ENCODE measurements at places on chromosomes 7 and 10. TPM values are rescaled to one million over a fixed set of nuclear protein-coding genes. Genes with fewer than 3 reads are reported as not detected.
A peak's percentile ranks its signal among the peaks of the same experiment; 100 is the strongest.

Gene TSPAN15
- 9.4 TPM for total RNA-seq

- no peak overlapping the region for H3K27ac ChIP-seq
- H3K36me3 ChIP-seq: peaks cover 11% of the 10 kb centered on the region
- no peaks in the 10 kb centered on the region for H3K4me1 ChIP-seq
- no peaks in the 10 kb centered on the region for H3K27me3 ChIP-seq
- peak overlapping the region; percentile 82 for H3K4me3 ChIP-seq
- DNase-seq: peak; percentile 3
These were observed 350 bp upstream of the ZNF37A start for GRCh38 chr10:38093816-38094157.

DNA sequence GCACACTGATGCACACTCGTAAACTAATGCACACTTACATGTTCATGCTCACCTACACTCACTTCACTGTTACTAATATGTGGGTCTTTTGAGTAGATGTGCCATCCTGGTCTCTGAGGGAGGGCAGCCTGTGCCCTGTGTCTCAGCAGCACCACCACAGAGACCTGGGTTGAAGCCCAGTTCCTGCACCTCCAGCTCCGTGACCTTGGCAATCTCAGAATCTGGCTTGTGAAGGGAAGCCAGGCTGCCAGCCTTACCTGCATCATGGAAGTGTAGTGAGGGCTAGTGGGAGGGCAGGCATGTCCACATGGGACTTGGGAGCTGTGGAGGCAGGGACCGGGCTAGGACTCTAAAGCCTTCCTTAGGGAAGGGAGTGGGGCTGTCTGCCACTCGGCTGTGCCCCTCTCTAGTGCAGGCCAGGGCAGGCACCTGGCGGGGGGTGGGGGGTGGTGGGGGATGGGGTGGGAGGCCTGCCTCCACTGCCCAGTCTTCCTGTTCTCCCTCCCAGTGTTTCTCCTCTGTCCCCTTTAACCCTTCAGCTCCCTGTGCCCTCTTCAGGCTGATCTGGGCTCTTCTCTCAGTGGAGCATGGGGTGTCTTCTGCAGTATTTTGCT is 8.1 kb downstream of the ADCY1 start:
- H3K27ac ChIP-seq: no peak overlapping the region
- no peak overlapping the region for H3K4me3 ChIP-seq
- no peaks in the 10 kb centered on the region for H3K36me3 ChIP-seq
- H3K4me1 ChIP-seq: no peaks in the 10 kb centered on the region
- no peak for DNase-seq

Gene NPC1L1
- total RNA-seq: 0.07 TPM

GRCh38 chr7:142583446-142583845 is 165.8 kb upstream of the PRSS1 start:
- peaks cover 14% of the 10 kb centered on the region for H3K4me1 ChIP-seq
- DNase-seq: peak; percentile 81
- H3K27ac ChIP-seq: peak overlapping the region; percentile 49

DNA sequence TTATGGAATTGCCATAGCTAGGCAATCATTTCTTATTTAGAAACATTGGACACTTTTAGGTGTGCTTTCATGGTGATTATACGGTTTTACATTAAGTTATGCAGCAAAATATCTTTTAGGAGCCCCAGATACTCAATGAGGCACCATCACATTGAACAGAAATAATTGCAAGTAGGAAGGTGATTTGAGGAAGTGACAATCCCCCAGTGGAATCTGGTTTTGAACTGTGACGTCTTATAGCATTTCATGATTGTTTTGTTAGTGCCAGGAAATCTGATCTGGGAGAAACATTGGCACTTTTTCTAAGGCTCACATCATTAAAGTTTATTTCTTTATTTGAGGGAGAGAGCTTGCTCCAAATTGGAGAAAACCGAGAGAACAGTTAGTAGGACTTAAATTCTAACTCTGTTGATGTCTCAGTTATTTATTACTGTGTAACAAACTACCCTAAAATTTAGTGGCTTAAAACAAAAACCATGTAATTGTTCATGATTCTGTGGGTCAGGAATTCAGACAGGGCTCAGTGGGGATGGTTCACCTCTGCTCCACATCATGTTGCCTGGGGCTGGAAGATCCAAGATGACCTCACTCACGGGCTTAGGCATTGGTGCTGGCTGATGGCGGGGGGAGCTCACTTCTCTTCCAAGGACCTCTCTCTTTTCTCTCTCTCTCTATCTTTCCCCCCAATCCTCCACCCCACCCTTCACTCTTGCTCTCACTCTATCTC is 78.2 kb upstream of the STEAP1B start:
- no peaks in the 10 kb centered on the region for H3K36me3 ChIP-seq
- no peak overlapping the region for H3K4me3 ChIP-seq
- peak; percentile 81 for DNase-seq
- peak overlapping the region; percentile 92 for H3K27ac ChIP-seq
- no peaks in the 10 kb centered on the region for H3K27me3 ChIP-seq

DNA sequence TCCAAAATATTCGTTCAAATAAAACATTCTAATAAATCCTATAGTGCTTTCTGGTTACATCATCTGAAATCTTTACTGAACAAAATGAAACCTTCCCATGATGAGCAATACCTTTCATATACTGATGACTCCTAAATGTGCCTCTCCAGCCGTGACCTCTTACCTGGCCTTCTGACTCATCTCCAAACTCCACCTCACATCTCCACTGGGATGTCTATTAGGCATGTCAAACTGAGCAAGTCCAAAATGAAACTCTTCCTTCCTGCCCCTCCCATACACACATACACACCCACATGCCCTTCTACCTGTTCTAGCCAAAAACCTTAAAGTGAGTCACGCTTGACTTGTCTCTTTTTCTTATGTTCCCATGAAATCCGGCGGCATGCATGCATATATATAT is 22.9 kb downstream of the GSAP start:
- H3K4me3 ChIP-seq: no peak overlapping the region
- no peak overlapping the region for H3K27ac ChIP-seq
- no peaks in the 10 kb centered on the region for H3K36me3 ChIP-seq
- no peaks in the 10 kb centered on the region for H3K27me3 ChIP-seq
- no peak for DNase-seq

GRCh38 chr7:27242555-27243339 is at the start of gene EVX1:
EVX1 (plus strand) TSS chr7:27242802; CDS start chr7:27243031, 229 bp downstream.
- H3K4me1 ChIP-seq: no peaks in the 10 kb centered on the region
- no peak for DNase-seq

- peaks cover 22% of the 10 kb centered on the region for H3K4me1 ChIP-seq
- no peaks in the 10 kb centered on the region for H3K36me3 ChIP-seq
- H3K27me3 ChIP-seq: no peaks in the 10 kb centered on the region
These were observed 1.7 kb downstream of the AEBP1 start for GRCh38 chr7:44105832-44106231.

Gene OR6B1
- total RNA-seq: not detected

Gene CYP26C1
- not detected for total RNA-seq

Gene NUTM2A
- total RNA-seq: 1.2 TPM

DNA sequence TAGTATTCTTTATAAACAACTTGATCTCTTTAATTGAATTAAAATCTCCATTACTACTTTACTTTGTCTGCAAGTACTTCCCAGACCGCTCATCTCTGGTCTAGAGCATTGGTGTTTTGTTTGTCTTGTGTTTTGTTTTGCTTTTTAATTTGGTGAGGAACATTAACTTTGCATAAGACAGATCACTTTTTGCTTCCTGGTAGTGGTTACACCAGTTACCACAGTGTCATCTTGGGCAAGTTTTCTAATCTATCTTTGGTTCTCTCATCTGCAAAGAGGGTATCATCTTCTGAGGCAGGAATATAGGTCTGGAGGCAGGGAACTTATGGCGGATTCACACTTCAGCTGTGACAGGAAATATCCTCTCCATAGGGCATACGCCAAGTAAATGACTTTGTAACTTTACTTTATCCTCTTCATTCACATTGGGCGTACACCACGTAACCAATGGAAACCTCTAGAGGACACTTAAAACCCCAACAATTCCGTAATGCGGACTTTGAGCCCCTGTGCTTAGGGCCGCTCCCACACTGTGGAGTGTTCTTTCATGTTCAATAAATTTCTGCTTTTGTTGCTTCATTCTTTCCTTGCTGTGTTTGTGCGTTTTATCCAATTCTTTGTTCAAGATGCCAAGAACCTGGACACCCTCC is 83.2 kb upstream of the JAZF1 start:
- no peak overlapping the region for H3K27ac ChIP-seq
- H3K4me3 ChIP-seq: no peak overlapping the region
- no peaks in the 10 kb centered on the region for H3K4me1 ChIP-seq
- no peaks in the 10 kb centered on the region for H3K36me3 ChIP-seq
- DNase-seq: no peak

Gene PRRT4
- total RNA-seq: 0.62 TPM

DNA sequence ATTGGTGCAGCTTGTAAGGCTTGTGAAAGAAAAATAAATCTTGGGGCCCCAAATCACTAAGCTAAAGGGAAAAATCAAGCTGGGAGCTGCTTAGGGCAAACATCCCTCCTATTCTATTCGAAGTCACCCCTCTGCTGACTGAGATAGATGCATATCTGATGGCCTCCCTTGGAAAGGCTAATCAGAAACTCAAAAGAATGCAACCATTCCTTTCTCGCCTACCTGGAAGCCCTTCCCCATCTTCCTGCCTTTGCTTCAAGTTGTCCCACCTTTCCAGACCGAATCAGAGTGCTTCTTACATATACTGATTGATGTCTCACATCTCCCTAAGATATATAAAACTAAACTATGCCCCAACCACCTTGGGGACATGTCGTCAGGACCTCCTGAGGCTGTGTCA is 240.3 kb downstream of the SKIDA1 start:
- no peaks in the 10 kb centered on the region for H3K27me3 ChIP-seq
- no peak overlapping the region for H3K4me3 ChIP-seq
- no peak for DNase-seq
- no peaks in the 10 kb centered on the region for H3K36me3 ChIP-seq
- H3K27ac ChIP-seq: no peak overlapping the region

DNA sequence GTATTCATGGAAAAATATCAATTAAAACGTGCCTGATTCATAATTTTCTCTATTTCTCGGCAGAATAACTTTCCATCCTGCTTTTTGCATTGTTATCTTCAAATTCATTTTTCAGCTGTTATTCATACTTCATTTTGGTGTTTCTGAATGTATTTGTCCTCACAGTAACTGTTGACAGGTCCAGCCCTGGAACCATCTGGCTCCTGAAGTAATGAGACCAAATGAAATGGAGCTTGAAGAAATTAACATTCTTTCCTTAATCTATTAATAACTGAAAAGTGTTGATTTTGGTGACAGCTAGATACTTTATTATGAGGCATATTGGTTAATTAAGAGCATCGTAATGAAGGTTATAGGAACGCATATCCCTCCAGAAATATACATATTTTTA is 257.0 kb upstream of the MINDY3 start:
- H3K4me3 ChIP-seq: no peak overlapping the region
- H3K27me3 ChIP-seq: no peaks in the 10 kb centered on the region
- DNase-seq: no peak
- H3K4me1 ChIP-seq: no peaks in the 10 kb centered on the region
- H3K36me3 ChIP-seq: no peaks in the 10 kb centered on the region
- no peak overlapping the region for H3K27ac ChIP-seq

DNA sequence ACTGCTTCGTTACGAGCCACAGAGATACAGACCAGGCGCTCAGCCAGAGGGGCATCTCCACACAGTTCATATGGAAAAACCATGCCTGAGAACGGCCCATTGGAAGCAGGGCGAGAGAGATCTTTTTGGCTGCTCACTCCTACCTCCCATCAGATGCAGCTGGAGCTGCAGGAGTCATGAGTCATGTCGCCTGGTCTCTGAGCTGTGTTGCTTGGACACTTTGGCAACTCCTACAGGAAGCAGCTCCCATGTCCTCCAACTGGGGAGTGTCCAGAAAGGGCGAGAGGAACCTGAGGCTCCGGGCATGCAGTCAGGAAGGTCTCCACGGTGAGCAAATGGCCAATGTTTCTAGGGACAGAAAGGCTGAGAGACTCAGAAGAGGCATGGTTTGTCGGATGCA is 24.9 kb downstream of the INSIG1 start:
- no peak overlapping the region for H3K4me3 ChIP-seq
- no peaks in the 10 kb centered on the region for H3K36me3 ChIP-seq
- H3K4me1 ChIP-seq: no peaks in the 10 kb centered on the region
- H3K27ac ChIP-seq: no peak overlapping the region
- H3K27me3 ChIP-seq: peaks cover 3% of the 10 kb centered on the region
